Activated T-cell treated with anti-CD3 and anti-CD28 coated beads, Interleukin-2, amount 50 U/mL, for 48 hours (primary cell): ENCODE measurements at places on chromosomes 16 and 17.

- no peak for DNase-seq
Measured at GRCh38 chr17:2723997-2724783, 12.6 kb upstream of the CLUH start.

DNA sequence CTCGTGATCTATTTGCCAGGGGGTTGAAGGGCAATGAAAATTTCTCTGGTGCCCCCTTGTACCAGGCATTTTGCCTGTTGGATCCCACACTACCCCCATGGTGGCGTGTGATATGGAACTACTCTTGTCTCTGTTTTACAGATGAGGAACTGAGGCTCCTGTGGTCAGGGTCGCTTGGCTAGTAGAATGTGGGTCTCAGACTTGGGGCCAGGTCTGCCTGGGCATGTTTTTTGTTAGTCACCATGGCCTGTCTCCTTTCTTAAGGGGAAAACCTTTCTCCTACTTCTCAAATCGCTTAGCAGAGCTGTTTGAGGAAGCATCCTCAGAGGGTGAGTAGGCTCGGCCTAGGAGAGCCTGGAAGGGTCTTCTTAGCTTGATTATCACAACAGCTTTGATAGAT is 51.2 kb downstream of the CLEC16A start:
- no peak for DNase-seq

- DNase-seq, result peak; percentile 45
Measured at GRCh38 chr17:43940630-43941029, 1.6 kb downstream of the PPY start.

DNA sequence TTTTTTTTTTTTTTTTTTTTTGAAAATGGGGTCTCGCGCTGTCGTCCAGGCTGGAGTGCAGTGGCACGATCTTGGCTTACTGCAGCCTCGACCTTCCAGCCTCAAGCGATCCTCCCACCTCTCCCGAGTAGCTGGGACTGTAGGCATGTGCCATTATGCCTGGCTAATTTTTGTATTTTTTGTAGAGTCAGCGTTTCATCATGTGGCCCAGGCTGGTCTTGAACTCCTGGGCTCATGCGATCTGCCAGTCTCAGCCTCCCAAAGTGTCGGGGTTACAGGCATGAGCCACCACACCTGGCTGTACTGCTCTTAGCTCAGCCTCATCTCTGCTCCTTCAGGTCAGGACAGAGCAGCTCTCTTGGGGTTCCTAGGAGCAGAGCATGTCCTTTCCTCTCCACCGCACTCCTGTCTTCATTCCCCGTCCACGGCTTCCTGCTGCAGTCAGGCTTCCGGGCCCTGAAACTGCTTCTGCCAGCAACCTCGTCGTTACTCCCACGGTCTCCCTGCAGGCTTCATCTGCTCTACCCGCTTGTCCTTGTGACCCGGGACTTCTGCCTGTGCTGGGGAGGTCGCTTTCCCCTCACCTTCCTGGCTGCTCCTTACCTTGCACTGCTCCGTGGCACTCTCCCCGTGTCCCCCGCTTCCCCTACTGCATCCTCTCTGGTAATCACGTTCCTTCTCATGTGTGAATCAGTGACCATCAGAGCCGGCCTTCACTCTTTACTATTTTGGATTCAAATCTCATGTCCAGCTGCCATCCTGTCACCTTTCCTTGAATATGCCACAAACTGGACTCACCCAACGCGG is 38.0 kb downstream of the PRMT7 start:
- DNase-seq, result no peak

- DNase-seq, result no peak
Measured at GRCh38 chr17:65259696-65260485, 122.7 kb downstream of the RGS9 start.

DNA sequence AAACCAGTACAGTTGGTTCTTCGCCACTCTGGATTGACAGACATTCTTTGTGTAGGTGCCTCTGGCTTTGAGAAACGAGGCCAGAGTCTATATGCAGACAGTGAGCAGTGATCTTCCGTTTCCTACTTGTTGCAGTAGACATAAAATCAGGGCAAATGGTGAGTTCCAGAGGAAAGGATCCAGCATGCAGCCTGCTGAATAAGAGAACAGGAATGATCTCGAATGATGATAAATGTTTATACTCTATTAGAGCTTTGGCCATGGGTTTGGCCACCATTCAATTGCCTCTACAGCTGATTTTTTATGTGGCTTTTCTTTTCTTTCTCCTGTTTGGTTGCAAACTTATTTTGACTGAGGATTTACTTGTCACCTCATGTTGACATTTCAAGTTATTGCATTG is 286.7 kb downstream of the IRX3 start:
- DNase-seq, result no peak

- DNase-seq, result no peak
Measured at GRCh38 chr16:1510272-1510671, 17.1 kb downstream of the TELO2 start.

GRCh38 chr16:48386559-48387312 is 1.5 kb upstream of the SIAH1 start:
- DNase-seq, result no peak

DNA sequence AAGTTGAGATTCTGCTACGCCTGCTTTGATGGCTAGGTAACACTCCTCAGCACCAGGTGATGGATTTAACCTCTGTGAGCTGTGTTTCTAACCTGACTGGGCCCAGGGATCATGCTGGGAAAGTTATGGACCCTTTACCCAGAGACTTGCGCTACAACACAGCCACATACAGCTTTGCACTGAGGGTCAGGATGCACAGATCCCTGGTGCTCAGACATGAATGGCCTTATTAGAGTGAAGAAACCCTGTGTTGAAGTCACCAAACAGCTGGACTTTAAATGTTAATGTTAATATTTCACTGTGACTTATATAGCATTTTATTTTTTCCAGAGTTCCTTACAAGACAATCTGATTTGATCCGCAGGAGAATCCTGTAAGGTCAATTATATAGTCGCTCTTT is 114.3 kb downstream of the MSI2 start:
- no peak for DNase-seq

- no peak for DNase-seq
Measured at GRCh38 chr17:10205549-10206185, 7.3 kb upstream of the GAS7 start.

GRCh38 chr16:25235991-25236390 is 19.2 kb downstream of the AQP8 start:
- no peak for DNase-seq

DNA sequence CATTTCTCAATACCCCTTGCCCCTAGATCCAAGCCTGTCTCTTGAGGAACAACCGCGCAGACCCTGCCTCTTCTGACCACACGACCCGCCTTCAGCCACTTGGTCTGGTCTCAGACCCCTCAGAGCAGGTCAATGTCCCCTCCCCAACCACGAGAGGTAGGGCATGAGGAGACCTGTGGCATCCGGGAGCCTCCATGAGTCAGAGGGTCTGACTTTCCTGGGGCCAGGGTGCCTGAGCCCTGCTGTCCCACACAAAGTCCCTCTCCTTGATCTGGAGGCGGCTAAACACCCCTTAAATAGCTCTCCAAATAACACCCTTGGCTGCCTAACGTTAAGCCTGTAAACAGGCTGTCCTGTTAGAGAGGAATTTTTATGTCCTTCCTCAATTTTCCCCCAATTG is 5.1 kb downstream of the CARMIL2 start:
- DNase-seq, result no peak

DNA sequence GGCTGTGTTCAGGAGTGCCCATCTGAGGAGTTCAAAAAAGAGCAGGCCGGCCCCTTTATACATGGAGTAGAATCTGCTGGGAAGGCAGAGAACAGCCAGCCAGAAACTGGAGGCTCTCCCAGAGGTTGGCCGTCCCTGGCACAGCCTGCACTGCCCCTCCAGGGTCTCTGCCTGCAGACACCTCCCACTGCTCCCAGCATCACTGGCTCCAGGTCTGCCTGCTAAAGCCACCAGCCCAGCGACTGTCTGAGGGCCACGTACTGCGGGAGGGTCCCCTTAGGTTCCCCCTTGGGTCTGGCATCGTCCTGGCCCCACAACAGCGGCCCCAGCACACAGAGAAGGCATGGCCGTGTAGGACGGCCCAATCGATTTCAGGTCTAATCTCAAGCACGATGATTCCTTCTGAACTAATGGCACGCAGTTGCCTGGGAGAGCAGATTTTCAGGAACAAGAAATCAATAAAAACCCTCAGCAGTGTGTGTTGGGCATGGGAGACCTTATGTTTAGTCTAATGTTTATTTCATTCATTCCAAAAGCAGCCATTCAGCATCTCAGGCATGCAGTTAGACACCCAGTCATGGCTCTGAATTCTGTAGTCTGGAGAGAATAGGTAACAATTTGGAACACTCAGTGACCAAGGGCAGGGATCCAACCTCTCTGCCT is 95.6 kb downstream of the PGS1 start:
- no peak for DNase-seq

GRCh38 chr16:69424935-69425784 is 741 bp downstream of the CYB5B start:
- DNase-seq, result no peak

GRCh38 chr17:10635290-10635689 is 21.8 kb downstream of the MYH3 start:
- no peak for DNase-seq

DNA sequence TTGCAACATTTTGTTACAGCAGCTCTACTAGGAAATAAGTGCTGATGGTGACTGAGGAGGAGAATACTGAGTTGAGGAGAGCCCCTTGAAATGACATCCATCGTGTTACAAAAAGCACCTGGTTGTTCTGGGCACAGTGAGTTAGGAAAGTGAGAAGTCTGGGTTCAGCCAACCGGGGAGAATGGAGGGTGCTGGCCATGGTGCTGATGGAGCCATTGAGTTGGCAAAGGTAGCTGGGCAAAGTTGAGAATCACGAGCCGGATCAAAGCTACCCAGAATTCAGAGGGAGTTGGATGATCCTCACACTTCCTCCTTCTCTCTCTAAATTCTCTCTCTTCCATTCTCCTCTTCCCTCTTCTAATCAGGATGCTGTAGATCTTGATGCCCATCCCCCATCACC is 35.0 kb upstream of the ASIC2 start:
- DNase-seq, result no peak

DNA sequence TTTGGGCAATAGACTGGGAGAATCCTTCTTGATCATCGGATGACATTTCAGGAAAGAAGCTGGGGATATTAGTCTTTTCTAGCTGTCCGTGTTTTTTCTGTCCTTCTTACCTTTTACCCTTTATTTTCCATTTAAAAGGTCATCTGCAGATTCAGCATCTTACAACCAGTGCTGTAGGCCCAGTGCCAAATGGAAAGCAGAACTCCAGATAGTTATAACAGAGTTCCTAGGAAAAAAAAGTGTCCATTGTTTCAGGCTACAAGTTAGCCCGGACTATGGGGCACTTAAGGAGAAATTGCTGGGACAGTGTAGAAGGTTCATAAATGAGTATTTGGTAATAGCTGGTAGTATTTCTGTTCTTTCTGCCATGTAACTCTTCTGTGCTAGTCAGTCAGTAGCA is 28.4 kb downstream of the LDHD start:
- no peak for DNase-seq

DNA sequence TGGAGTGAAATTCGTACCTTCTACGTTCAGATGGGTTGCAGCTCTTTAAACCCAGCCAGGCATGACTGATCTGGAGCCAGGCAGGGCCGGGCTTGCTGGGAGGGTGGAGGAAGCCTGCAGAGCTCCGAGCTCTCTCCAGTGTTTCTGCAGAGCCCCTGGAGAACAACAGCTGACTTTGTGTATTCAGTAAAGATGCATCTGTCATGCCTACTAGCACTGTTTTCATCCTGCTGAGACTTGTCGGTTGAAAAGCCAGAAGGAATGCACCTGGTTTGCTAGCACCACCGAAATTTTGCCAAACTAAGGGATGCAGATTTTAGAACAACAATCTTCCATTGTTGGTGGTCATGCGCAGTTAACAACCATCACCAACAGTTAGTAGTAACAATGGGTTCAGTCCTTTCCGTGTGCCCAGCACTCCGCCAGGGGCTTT is 22.4 kb upstream of the SCNN1B start:
- DNase-seq, result no peak

GRCh38 chr17:57115916-57116315 is 30.9 kb downstream of the AKAP1 start:
- no peak for DNase-seq

DNA sequence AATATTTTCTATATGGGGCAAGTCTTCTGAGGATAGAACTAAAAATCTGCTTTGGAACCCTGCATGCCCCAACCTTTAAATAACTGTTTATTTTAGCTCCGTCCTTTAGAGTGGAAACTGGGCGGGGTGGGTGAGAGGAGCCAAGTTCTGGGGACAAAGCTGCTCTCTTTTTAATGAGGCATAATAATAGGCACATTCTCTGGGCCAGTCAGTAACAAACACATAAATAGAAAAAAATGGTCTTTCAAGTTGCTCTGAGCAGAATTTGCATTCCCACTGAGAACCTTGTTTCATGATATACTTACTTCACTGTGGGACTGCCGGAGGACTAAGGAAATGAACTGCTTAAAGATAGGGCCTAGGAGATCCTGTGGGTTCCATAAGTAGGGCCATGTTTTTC is 51.5 kb downstream of the KNOP1 start:
- DNase-seq, result no peak

- DNase-seq, result no peak
Measured at GRCh38 chr16:17544304-17544703, 73.5 kb upstream of the XYLT1 start.

DNA sequence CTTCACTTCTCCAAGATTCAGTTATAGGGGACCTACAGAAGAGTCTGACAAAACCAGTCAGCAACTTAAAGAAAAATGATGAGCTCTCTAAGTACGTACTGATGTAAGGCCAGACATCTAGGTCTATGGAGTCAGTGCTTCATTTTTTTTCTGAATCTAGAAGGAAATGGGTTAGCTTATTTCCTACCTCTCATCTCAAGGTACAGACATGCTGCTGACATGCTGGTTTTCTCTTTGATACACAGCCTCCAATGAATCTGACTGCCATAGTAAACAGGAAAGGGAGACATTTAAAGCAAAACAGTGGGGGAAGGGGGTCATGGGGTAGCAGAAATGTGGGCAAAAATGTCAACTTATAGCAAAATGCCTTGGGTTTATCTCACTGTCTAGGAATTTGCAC is 16.4 kb downstream of the CDR2 start:
- DNase-seq, result no peak

DNA sequence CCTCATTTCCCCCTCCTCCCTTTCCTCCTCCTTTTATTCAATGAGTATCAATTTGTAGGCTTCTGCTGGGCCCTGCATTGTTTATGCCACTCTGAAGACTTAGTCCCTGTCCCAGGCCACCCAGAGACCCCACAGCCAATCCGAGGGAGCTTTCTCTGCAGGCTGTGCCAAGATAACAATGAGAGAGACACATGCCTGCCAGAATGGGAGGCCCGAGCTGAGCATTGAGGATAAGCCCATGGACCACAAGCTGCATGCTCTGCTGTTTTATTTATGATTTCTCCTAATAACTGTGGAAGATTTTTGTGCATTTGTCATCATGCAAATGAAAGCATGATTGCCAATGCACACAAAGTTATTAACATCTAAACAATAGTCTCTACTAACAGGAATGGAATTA is 3.0 kb downstream of the RCVRN start:
- no peak for DNase-seq
